Activated CD4-positive, alpha-beta T cell treated with anti-CD3 and anti-CD28 coated beads, Interleukin-2, amount 10 ng/mL, durations not matched to agents 7 days and 5 days (primary cell): ENCODE measurements at places on chromosomes 11 and 22. TPM values are rescaled to one million over a fixed set of nuclear protein-coding genes. Genes with fewer than 3 reads are reported as not detected.

CARD16 gene
- 92.5 TPM for total RNA-seq

GRCh38 chr11:64250415-64251015 lies 815 bp upstream of the PLCB3 start:
- H3K27ac ChIP-seq = no peak overlapping the region
- no peaks in the 10 kb centered on the region for H3K27me3 ChIP-seq
- no peak for DNase-seq

POLD3 gene
- 52.6 TPM for total RNA-seq

GRCh38 chr11:78935398-78936068 lies 360.9 kb upstream of the NARS2 start:
- H3K27ac ChIP-seq = no peak overlapping the region
- no peak overlapping the region for H3K4me3 ChIP-seq
- no peaks in the 10 kb centered on the region for H3K36me3 ChIP-seq
- no peak for DNase-seq
- H3K27me3 ChIP-seq = peaks cover 11% of the 10 kb centered on the region

- no peaks in the 10 kb centered on the region for H3K27me3 ChIP-seq
- H3K4me3 ChIP-seq = no peak overlapping the region
- H3K27ac ChIP-seq = peak overlapping the region; percentile 46
- H3K36me3 ChIP-seq = peaks cover 51% of the 10 kb centered on the region
- H3K4me1 ChIP-seq = peaks cover 9% of the 10 kb centered on the region
Measured at GRCh38 chr11:108135845-108136544, 14.6 kb downstream of the ACAT1 start.

GRCh38 chr11:60777572-60777971 lies 7.6 kb upstream of the MS4A10 start:
- peaks cover 12% of the 10 kb centered on the region for H3K27me3 ChIP-seq
- H3K36me3 ChIP-seq = no peaks in the 10 kb centered on the region

- H3K4me1 ChIP-seq = peaks cover 27% of the 10 kb centered on the region
- H3K36me3 ChIP-seq = no peaks in the 10 kb centered on the region
- peaks cover 9% of the 10 kb centered on the region for H3K27me3 ChIP-seq
- DNase-seq = no peak
Measured at GRCh38 chr22:35633520-35633919, 14.7 kb upstream of the APOL6 start.

SUSD2 gene
- total RNA-seq = 1.1 TPM

DNA sequence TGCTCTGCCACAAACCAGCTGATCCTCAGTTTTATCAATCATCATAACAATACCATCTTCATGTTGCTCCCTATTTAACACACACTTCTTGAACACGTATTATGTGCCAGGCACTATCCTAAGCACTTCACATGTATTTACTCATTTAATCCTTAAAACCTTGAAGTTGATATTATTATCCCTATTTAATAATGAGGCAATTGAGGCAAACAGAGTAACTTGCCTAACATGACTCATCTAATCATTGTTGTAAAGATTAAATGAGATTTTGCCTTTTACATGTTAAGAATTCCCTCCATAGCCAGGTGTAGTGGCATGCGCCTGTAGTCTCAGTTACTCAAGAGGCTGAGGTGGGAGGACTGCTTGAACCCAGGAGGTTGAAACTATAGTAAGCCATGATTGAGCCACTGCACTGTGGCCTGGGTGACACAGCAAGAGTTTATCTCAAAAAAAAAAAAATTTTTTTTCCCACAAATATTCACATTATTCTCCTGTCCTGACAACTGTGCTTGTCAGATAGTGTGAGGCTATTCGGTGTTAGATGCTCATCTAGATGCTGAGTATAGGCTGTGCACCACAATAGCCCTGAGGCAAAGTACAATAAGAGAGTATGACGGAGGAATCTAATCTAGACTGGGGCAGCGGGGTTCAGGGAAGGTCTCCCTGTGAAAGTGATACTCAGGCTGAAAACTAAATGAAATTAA lies 13.4 kb downstream of the CKAP5 start:
- no peak for DNase-seq
- no peaks in the 10 kb centered on the region for H3K27me3 ChIP-seq
- no peak overlapping the region for H3K27ac ChIP-seq
- peaks cover 8% of the 10 kb centered on the region for H3K4me1 ChIP-seq
- H3K36me3 ChIP-seq = peaks cover 11% of the 10 kb centered on the region
- H3K4me3 ChIP-seq = no peak overlapping the region

- peaks cover 2% of the 10 kb centered on the region for H3K36me3 ChIP-seq
- no peak overlapping the region for H3K4me3 ChIP-seq
- H3K27ac ChIP-seq = no peak overlapping the region
- H3K4me1 ChIP-seq = no peaks in the 10 kb centered on the region
- no peaks in the 10 kb centered on the region for H3K27me3 ChIP-seq
Measured at GRCh38 chr11:111645657-111646316, 43.5 kb downstream of the SIK2 start.

GRCh38 chr11:125569915-125570621 lies 791 bp downstream of the EI24 start:
- H3K4me1 ChIP-seq = peaks cover 26% of the 10 kb centered on the region
- H3K27ac ChIP-seq = peak overlapping the region; percentile 93
- no peaks in the 10 kb centered on the region for H3K27me3 ChIP-seq

GRCh38 chr22:40276996-40277823 lies 69.1 kb upstream of the ADSL start:
- peaks cover 48% of the 10 kb centered on the region for H3K4me1 ChIP-seq
- H3K27ac ChIP-seq = peak overlapping the region; percentile 95
- H3K4me3 ChIP-seq = no peak overlapping the region
- H3K27me3 ChIP-seq = no peaks in the 10 kb centered on the region
- DNase-seq = no peak

ZC3H12C gene
- 0.40 TPM for total RNA-seq

- H3K27me3 ChIP-seq = peaks cover 18% of the 10 kb centered on the region
- H3K27ac ChIP-seq = peak overlapping the region; percentile 1
- DNase-seq = no peak
- peaks cover 51% of the 10 kb centered on the region for H3K4me1 ChIP-seq
- H3K4me3 ChIP-seq = peak overlapping the region; percentile 83
Measured at GRCh38 chr11:59551659-59552521, 40.6 kb downstream of the OR4D9 start.

DNA sequence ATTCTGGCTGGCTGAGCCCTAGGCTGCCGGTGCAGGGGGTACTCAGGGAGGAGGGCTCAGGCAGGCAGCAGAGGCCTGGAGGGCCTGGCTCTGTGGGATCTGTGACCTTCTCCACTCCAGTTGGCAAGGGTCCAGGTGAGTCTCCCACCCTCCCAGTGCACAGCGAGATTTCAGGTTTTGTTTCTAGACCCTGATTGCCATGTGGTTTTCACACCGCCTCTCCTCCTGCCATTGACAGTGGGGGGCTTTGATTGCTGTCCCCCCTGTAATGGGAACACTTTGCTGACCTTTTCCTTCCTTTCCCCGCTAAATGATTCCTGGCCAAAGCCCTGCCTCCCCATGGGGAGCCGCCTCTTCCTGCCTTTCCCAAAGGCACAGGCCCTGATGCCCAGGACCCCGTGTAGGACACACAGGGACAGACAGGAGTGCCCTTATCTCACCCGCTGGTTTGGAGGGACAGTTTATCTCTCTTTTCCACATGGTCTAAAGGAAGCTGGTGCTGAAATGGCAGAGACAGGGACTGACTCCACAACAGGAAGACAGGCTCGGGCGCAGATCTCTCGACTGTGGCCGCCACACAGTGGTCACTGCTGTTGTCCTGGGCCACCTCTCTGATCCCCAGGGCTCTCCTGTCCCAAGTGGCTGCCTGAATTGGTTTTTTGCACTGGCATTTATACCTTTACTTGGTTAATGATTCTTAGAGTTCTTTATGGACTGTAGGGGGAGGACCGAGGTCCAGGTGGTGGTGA lies 43.4 kb downstream of the BCR start:
- H3K4me3 ChIP-seq = no peak overlapping the region
- H3K4me1 ChIP-seq = peaks cover 92% of the 10 kb centered on the region
- peak overlapping the region; percentile 92 for H3K27ac ChIP-seq
- peaks cover 21% of the 10 kb centered on the region for H3K36me3 ChIP-seq

DNA sequence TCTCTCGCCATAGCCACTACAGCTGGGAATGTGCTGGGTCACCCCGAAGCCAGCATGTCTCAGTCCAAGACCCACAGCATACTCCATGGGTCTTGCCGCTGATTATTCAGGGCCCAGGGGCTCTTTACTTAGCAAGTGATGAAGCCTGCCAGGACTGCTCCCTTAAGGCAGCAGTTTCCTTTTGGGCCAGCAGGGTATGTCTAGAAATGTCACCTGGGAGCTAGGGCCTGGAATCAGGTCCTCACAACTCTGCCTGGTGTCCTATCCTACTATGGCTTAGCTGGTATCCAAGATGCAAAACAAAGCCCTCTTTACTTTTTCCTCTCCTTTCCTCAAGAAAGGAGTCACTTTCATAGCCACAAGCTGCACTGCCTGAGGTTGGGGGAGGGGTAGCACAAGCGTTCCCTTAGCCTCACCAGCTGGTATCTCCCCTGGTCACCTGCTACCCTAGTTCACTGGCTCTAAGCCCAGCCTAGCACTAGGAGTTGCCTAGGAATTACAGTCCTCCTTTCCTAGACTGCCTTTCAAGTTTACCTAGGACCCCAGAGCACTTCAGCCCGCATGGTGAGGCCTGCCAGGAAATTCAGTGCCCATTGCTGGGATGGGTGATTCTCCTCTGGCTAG lies 22.6 kb upstream of the NCR3LG1 start:
- H3K36me3 ChIP-seq = peaks cover 64% of the 10 kb centered on the region
- no peak for DNase-seq
- H3K4me3 ChIP-seq = no peak overlapping the region
- no peak overlapping the region for H3K27ac ChIP-seq

GRCh38 chr11:1546536-1547466 lies 25.3 kb downstream of the DUSP8 start:
- H3K27me3 ChIP-seq = peaks cover 35% of the 10 kb centered on the region
- no peaks in the 10 kb centered on the region for H3K36me3 ChIP-seq

DNA sequence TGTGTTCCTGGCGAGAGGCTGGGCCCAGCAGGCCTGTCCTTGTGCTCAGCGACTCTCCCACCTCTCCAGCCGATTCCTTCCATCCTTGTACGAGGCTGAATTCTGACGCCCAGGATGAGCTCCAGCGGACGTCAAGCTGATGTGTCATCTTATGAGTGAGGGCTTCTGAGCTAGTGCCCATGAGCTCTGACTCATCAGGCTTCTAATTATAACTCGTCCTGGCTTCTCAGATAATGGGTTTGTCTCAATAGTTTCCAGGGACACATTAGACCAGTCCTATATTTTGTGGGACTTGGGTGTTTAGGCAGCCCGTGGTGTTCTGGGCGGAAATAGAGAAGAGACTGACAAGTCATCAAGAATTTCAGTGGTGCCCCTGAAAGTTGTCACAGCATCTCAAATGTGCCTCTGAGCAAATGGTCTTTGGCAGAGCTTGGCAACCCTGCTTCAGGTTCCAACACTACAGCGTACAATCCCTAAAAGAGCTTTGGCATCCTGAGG lies 108.2 kb upstream of the CD44 start:
- no peak for DNase-seq
- peaks cover 28% of the 10 kb centered on the region for H3K36me3 ChIP-seq
- peaks cover 2% of the 10 kb centered on the region for H3K27me3 ChIP-seq
- peak overlapping the region; percentile 78 for H3K27ac ChIP-seq

PKNOX2 gene
- total RNA-seq = not detected

ZBTB16 gene
- total RNA-seq = 7.4 TPM

GRCh38 chr11:106853850-106854401 lies 164.3 kb downstream of the GUCY1A2 start:
- H3K36me3 ChIP-seq = no peaks in the 10 kb centered on the region
- H3K4me1 ChIP-seq = no peaks in the 10 kb centered on the region
- no peak for DNase-seq
- no peak overlapping the region for H3K4me3 ChIP-seq
